ENCODE measurements at places on chromosomes 6 and 20.
A peak's percentile ranks its signal among the peaks of the same experiment; 100 is the strongest.

DNA sequence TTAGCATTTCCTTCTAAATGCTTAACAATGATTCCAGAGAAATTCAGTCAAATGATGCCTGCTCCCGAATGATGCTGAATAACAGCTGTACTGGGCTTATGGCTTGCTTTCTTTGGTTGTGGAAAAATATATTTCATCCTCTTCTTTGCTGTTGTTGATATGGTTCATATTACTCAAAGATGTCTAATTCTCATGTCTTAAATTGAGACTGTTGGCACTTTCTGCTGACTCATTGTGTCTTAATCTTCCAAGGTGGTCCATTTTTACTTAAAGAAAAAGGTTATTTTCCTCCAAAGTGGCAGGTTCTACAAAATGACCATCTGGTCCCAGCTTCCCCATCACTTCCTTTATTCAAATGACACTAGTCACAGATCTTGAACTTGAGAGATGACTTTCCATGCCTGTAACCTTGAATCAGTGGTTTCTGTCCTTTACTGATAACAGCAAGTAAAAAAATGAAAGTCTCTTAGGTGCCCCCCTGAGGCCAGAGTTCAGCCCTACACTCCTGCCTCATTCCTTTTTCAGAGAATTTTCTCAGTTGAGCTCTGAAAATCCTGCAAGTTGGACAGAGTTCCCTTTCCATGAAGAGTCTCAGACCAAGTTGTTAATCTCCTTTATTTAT, 6.9 kb downstream of the SNAP25 start:
- no peak for DNase-seq

DNA sequence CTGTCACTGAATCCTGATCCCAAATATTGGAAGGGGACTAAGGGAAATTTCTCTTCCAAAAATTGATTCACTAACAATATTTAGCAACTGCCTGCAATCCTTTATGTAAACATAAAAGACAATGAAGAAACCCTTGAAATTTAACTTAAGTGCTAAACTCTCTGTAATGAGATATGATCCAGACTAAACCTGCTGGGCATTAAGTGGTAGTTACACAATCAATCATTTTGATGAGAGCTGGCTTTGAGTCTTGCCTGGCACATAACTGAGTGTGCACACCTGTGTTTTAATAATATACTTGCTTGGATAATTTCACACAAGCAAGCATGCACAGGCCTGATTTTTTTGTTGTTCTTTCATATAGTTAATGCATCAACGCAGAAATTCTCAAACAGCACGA, 9.8 kb upstream of the ZFP64 start:
- DNase-seq: no peak

GRCh38 chr20:47598911-47599744, 97.4 kb downstream of the NCOA3 start:
- DNase-seq: no peak

GRCh38 chr6:85537055-85537494, 56.6 kb downstream of the SNX14 start:
- peak; percentile 42 for DNase-seq

DNA sequence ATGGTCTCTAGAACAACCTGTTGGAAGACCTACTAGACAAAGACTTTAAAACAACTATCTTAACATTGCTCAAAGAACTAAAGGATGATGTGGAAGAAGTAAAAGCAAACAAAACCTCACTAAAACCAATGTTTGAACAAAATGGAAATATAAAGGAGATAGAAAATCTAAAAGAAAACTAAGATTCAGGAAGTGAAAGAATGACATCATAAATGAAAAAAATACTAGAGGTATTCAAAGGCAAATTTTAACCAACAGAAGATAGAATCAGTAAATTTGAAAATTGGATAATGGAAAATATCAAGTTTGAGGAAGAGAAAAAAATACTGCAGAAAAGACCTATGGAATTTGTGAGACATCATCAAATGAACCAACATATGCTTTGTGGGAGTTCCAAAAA, 914.1 kb upstream of the GJE1 start:
- DNase-seq: no peak
